ENCODE measurements at places on chromosomes 2 and 18.

DNA sequence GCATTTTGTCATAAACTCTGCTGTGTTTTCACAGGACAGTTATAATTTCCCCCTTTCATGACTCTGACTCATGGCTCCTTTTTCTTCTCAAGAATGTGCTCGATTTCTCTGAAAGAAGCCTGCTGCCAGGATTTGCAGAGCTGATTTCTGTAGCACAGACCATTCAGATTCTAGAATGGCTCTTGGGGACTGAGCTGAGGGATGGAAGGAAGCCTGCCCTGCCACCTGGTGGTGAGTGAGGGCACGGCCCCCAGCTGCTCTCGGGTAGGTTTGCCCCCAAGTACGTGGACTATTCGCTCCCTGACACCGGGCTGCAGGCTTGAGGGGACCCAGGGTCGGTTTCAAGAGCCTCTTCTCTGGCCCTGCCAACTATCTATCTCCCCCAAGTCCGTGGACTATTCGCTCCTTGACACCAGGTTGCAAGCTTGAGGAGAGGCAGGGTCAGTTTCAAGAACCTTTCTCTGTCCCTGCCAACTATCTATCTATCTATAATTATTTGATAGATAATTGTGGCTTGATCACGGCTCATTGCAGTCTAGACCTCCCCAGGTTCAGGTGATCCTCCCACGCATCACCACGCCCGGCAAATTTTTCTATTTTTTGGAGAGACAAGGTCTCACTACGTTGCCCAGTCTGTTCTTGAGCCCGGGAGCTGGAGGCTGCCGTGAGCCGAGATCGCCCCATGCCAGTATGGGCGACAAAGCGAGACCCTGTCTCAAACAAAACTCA is 1.4 kb upstream of the SMYD5 start:
- DNase-seq: peak; percentile 32

DNA sequence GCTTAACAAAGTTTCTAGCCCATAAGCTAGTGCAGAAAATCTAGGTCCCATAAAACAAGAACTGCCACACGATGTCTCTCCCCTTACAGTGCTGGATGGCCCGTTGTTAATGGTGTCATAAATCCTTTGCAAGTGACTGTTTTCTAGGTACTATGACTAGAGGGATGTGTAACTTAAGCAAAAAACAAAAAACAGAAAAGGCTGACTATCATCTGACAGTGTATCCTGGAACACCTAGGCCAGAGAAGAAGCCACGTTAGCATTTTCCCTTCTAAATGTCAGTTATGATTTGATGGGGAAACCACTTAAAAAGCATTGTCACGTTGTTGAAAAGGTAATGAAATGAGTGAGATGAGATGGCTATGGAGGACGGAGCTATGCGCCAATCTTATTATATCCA is 2.4 kb downstream of the CASP8 start:
- no peak for DNase-seq

- no peak for DNase-seq
Measured at GRCh38 chr2:185899366-185899765, 160.8 kb downstream of the FSIP2 start.

DNA sequence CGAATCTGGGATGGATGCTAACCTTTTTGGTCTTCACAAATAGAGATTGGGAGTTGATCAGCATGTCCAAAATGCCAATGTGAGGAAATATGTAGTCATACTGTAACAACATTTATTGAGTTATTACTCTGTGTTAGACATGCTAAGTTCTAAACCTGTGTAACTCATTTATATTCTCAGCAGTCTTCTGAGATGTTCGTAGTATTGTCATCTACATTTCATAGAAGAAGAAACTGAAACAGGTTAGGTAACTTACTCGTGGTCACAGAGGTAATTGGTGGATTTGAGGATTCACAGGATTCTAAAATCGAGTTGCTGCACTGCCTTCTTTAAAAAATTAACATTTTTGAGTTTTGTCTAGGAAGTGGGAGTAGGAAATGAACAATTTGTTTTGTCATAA is 162.1 kb downstream of the UBE2E3 start:
- no peak for DNase-seq

GRCh38 chr2:74559912-74560311 is 5.4 kb downstream of the DOK1 start:
- DNase-seq: peak; percentile 39

GRCh38 chr2:27171351-27171848 is 22.6 kb downstream of the TCF23 start:
- no peak for DNase-seq

GRCh38 chr2:147806846-147807245 is 38.0 kb upstream of the ACVR2A start:
- DNase-seq: peak; percentile 55

DNA sequence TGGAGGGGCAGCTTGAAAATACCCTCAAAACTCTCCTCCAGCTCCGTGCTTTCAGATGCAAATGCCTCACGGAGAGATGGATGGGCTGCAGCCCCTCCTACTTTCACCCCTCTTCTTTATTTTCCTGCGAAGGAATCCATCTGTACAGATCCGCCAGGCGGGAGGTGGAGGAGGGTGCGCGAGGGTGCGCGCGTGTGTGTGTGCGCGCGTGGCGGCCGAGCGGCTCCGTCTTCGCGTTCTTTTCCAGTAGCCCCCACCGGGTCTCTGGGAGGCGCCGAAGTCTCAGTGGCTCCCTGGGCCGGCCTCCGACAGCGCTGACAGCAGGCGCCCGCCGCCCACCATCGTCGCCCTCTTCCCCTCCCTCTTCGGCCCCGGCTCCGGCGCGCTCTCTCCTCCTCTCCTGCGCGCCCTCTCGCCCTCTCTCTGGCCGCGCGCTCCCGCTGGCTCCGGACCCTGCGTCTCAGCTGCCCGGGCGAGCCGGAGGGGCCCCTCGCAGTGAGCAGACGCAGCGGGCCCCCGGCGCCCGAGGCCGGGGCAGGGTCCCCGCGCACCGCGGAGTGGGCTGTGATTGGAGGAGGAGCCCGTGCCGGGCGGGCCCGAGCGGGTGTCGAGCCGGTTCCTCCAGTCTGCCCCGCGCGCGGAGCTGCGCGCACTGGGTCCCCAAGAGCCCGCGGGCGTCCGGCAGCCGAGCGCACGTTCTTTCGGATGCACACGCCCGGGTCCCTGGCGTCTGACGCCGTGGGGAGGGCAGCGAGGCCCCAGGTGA is at the start of gene CDH7:
CDH7 (plus strand) TSS at position 624 of the 766 bp plus-strand sequence. CDS start 11,831 bp downstream, outside the sequence.
- DNase-seq: no peak

DNA sequence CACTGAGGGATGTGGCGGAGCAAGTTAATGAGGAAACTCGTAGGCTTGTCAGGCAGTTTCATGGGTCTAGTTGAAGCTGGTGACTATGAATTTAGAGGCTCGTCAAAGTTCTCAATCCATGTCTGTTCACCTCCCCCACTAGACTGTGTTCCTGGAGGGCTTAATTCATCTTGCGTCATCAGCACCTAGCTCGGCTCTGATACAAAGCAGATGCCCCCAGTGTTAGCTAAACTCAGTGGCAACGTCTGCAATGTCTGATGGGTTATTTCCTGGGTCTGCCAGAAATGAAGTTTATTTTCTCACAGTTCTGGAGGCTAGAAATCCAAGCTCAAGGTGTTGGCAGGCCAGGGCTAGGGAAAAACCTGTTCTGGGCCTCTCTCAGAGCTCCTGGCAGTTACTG is 140.6 kb downstream of the PID1 start:
- no peak for DNase-seq

DNA sequence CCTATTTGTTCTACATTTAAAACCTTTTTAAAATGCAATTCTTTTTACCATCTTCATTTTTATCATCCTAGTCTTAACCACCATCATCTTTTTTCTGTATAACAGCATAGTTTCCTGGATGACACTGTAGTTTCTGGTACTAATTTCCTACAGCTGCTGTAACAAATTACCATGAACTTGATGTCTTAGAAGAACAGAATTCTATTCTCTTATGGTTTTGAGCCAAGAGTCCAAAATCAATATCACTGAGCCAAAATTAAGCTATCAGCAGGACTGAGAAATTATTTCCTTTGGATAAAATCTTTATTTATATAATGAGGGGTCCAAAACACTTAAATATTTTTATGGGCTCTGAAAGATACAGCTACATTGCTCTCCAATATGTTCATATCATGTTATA is 539.3 kb downstream of the METTL4 start:
- no peak for DNase-seq

GRCh38 chr18:58541146-58541788 is 87.6 kb downstream of the ALPK2 start:
- peak; percentile 47 for DNase-seq

DNA sequence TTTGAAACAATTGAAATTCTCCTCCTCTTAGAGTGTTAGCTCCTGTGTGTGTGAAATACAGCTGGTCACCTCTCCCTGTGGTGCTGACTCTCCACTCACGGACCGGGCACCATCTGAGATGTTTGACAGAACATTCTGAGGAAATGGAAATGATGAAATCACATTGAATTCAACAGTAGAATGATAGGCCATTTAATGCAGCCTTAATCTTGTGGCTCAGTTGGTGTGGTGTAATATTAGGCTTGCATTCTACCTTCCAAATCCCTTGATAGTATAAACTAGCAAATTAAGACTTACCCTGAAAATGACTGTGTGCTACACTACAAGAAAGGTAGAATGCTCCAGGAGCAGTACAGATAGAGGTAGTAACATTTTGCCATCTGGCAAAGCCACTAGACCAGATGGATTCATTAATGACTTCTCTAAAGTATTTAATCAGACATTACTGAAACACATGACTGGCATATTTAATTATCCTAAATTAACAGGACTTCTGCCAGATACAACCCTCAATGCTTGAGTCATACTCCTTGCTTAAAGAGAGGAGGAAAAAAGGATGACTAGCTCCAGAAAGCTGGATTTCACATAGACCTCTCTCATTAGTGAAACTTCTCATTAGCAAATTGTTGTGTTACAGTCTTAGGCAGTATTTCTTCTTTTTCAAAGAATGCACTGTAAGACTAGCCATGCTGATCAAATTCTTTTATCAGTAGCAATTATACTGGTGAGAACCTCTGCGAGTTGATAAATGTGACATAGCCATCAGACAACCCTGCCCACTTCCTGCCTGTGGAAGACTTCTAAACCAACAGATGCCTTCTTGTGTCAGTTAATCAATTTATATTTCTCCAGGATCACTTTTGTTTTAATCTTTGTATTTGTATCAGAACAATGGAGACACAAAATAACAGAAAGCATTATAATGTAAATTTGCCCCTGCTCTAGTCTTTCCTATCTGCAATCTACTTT is 80.6 kb downstream of the EML6 start:
- DNase-seq: no peak

GRCh38 chr2:102141011-102141943 is 1.3 kb upstream of the IL1R1 start:
- no peak for DNase-seq

DNA sequence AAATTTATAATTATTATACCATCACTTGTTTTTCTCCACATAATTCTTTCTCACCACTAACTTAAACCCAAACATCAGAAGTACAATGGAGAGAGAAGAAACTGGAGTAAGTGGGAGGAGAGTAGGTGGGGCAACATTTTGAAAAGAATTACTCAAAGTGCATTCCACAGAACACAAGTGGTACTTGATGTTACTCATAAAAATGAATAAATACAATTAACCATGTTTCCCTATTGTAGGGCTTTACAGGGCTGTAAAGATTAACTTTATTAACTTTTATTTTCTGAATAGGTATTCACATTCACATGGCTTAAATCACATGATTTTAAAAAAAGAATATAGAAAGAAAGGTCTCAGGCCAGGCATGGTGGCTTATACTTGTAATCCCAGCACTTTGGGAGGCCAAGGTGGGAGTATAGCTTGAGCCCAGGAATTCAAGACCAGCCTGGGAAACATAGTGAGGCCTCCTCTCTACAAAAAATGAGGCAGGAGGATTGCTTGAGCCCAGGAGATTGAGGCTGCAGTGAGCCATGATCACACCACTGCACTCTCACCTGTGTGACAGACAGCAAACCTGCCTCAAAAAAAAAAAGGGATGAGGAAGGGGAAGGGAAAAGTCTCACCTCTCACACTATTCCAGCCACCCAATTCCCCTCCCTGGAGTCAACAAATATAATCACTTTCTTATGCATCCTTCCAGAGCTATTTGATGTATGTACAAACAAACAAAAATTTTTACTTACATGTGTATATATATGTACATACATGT is 47.1 kb downstream of the KCNG3 start:
- DNase-seq: no peak

DNA sequence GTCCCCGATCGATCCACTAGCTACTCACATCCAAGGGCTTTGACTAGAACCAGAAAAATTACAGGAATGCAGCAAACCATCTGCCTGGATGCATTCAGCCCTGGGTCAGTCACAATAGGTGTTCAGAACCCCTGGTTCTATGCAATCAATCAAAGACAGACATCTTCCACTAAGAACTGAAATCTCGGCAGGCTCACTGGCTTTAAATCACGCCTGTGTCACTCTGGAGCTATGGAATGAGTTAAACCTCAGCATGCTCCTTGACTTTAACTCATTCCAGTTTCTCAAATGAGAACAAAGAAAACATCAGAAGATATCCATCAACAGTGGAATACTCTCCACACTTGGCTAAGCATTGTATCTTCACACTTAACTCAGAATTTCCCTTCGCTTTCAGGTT is 68.1 kb upstream of the SPTBN1 start:
- peak; percentile 67 for DNase-seq

DNA sequence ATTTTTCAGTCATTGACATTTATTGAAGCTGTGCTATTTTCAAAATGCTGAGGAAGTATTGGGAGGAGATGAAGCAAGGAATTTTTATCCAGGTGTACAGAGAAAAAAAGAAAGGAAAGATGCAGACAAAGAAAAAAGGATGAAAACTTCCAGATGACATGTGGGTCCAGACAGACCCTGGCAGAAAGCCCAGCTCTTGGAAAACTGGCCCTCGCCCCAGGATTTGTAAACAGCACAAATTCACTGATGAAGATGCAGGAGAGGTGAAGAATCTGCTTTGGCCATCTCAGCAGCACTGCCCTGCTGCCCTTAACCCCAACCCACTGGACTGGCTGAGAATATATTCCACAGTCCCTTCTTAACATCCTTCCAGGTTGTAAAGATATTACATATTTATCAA is 12.5 kb downstream of the TACR1 start:
- DNase-seq: no peak

- no peak for DNase-seq
Measured at GRCh38 chr2:217040099-217040498, 180.2 kb upstream of the TNP1 start.

DNA sequence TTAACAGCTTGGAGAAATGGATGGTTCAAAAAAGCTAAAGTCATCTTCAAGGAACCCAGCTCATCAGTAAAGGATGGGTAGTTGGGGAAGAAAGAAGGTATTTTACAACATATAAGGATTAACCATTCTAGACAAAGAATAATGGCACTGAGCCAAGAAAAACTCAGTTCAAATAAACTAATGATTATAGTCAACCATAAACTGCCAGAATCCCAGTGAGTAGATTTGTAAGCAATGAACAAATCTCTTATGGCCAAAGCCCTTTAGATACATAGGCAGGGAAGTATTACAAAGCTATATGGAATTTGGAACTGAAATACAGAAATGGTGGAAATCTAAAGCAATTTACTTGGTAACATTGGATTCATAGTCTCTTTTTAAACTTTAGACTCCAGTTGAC is 92.4 kb upstream of the ZFP36L2 start:
- DNase-seq: no peak

GRCh38 chr18:8031496-8031895 is 464.4 kb downstream of the PTPRM start:
- DNase-seq: no peak

- peak; percentile 9 for DNase-seq
Measured at GRCh38 chr2:121897335-121897970, 142.0 kb downstream of the TSN start.

Data from NCI-H526 (cell line).